ENCODE measurements at places on chromosomes 3 and 15. TPM values are rescaled to one million over a fixed set of nuclear protein-coding genes. Genes with fewer than 3 reads are reported as not detected.

DNA sequence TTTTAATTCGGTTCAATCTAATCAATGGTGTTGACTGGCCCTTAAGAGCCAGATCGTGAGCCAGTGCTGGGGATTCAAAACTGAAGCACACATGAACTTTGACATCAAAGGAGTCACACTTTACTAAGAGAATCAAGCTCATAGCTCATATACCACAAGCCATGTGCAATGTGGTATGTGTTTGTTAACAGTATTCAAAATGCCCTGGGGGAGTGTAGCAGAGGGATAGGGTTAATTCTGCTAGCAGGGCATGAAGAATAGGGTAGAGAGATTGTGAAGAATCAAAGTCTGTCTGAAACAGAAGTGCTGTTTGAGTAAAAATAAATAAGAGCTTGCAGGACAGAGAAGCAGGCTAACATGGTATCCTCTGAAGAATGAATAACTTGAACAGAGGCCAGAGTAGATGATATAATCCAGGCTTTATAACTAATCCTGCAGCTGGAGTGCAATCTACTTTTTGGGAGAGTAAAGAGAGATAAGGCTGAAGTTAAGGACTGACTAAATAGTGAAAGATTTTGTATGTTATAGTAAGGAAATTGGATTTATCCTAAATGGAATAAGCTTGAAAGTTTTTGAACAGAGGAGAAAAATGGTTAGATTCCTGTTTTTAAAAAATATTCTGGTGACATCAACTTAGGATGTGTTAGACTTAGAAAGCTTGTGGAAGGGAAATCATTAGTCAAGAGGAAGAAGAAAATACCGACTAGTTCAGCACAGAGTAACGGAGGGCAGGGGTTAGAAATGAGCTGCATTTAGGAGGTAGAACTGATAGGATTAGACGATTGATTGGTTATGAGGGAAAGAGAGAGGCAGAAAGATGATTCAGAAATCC is 292.0 kb downstream of the NFKBIZ start:
- DNase-seq = no peak
- H3K4me3 ChIP-seq = no peak overlapping the region
- no peaks in the 10 kb centered on the region for H3K36me3 ChIP-seq
- no peaks in the 10 kb centered on the region for H3K4me1 ChIP-seq
- no peak overlapping the region for H3K27ac ChIP-seq

- H3K27me3 ChIP-seq = no peaks in the 10 kb centered on the region
- no peak for DNase-seq
- no peak overlapping the region for H3K27ac ChIP-seq
- no peaks in the 10 kb centered on the region for H3K36me3 ChIP-seq
- no peak overlapping the region for H3K4me3 ChIP-seq
Observed at GRCh38 chr3:16103472-16103871, 71.0 kb upstream of the GALNT15 start.

DNA sequence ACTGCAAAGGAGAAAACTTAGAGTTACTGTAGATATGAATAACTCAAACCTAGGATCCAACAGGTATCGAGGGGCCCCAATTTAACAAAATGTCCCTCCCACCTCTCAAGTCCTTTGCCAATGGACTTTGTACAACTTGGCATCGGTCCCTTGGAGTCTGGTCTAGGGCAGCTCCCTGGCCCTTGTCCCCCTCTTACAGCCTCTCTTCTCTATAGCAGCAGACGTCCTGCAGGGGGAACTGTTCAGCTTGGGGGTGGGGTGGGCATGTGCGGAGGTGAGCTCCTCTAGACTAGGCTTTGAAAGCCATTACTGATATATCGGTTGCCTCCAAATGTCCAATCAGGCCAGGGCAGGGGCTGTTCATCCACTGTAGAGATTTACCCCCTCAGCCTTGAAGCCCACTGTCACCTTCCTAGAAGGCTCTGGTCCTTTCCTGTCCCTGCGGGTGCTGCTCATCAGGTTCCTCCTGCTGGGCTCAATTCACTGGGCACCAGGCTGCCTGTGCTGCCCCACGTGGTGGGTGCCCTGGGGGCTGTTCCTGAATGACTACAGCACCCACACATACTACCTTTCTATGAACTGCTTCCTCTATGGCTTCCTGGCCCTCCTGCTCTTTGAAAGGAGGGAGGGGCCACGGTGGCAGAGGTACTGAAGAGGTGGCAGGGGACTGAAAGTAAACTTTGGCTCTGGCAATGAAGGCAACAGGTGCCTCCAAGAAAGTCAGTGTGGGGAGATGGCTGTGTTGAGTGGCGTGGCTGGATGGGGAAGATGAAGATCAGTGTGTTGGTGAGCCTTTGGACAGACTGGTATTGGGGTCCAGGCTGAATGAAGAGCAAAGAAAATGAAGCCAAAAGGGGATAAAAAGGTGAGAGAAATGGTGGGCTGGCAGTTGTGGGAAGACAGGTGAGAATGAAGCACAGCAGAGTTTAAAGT is 78.8 kb upstream of the MEX3B start:
- H3K4me3 ChIP-seq = no peak overlapping the region
- H3K36me3 ChIP-seq = no peaks in the 10 kb centered on the region
- H3K4me1 ChIP-seq = peaks cover 8% of the 10 kb centered on the region
- no peak overlapping the region for H3K27ac ChIP-seq
- no peak for DNase-seq

DNA sequence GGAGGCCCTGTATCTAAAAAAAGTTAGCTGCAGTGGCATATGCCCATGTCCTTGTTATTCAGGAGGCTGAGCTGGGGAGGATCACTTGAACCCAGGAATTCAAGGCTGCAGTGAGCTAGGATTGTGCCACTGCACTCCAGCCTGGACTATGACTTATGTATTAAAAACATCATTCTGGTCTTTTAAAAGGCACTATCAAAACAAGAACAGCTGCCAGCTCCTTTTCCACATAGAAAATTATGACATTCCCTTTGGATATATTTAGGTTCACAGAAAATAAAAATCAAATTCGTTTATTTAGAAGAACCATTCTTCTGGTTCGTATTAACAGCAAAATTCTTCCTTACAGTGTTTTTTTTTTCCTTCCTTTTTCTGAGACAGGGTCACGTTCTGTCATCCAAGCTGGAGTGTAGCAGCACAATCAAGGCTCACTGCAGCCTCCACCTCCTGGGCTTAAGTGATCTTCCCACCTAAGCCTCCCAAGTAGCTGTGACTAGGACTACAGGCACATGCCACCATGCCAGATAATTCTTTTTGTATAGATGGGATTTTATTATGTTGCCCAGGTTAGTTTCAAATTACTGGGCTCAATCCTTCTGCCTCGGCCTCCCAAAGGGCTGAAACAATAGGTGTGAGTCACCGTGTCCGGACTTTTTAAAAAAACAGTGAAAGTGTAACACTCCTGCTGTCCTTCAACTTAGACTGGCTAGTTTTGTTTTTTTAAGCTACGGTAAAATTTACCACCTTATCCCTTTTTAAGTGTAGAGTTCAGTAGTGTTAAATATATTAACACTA is 13.9 kb downstream of the ICE2 start:
- H3K4me3 ChIP-seq = no peak overlapping the region
- H3K27me3 ChIP-seq = no peaks in the 10 kb centered on the region
- peaks cover 22% of the 10 kb centered on the region for H3K36me3 ChIP-seq
- no peak for DNase-seq
- peaks cover 4% of the 10 kb centered on the region for H3K4me1 ChIP-seq

The EPHB1 gene
- total RNA-seq = 2.0 TPM

The CORO2B gene
- total RNA-seq = 8.4 TPM

GRCh38 chr15:89999676-90000185 is 1.4 kb upstream of the ZNF710 start:
- H3K27me3 ChIP-seq = no peaks in the 10 kb centered on the region
- DNase-seq = no peak
- no peaks in the 10 kb centered on the region for H3K36me3 ChIP-seq
- H3K4me3 ChIP-seq = no peak overlapping the region
- H3K4me1 ChIP-seq = peaks cover 27% of the 10 kb centered on the region

- peaks cover 41% of the 10 kb centered on the region for H3K4me1 ChIP-seq
- H3K4me3 ChIP-seq = no peak overlapping the region
- DNase-seq = no peak
- H3K36me3 ChIP-seq = no peaks in the 10 kb centered on the region
Observed at GRCh38 chr15:66401130-66402021, 14.7 kb downstream of the MAP2K1 start.

GRCh38 chr15:25736461-25736860 is 126.7 kb downstream of the ATP10A start:
- H3K27me3 ChIP-seq = no peaks in the 10 kb centered on the region
- H3K27ac ChIP-seq = no peak overlapping the region
- DNase-seq = no peak
- H3K4me3 ChIP-seq = no peak overlapping the region

DNA sequence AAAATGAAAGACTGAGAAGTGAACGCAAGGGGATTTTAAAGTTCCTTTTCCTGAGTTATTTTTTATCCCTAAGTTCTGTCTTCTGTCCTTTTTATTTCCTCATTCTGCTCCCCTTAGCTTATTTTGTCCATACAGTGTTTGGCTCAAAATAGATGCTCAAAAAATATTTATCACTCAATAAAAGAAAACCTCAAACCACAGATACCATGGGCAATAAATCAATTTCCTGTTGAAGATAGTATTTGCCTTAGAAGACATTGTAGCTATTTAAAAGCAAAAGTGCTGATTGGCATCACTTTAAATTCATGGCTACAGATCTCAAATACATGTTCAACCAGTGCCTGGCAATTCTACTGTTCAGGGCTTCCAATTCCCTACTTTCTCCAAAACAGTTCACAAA is 316.5 kb upstream of the ADAMTS9 start:
- H3K36me3 ChIP-seq = no peaks in the 10 kb centered on the region
- H3K27ac ChIP-seq = no peak overlapping the region
- no peak for DNase-seq

The GOLGA6B gene
- total RNA-seq = 0.61 TPM

- H3K4me3 ChIP-seq = no peak overlapping the region
- H3K27ac ChIP-seq = no peak overlapping the region
- no peaks in the 10 kb centered on the region for H3K27me3 ChIP-seq
- no peaks in the 10 kb centered on the region for H3K4me1 ChIP-seq
Observed at GRCh38 chr3:12073106-12073505, 68.9 kb downstream of the SYN2 start.

The SPATA12 gene
- total RNA-seq = 0.22 TPM

The FAM174B gene
- total RNA-seq = 5.2 TPM

DNA sequence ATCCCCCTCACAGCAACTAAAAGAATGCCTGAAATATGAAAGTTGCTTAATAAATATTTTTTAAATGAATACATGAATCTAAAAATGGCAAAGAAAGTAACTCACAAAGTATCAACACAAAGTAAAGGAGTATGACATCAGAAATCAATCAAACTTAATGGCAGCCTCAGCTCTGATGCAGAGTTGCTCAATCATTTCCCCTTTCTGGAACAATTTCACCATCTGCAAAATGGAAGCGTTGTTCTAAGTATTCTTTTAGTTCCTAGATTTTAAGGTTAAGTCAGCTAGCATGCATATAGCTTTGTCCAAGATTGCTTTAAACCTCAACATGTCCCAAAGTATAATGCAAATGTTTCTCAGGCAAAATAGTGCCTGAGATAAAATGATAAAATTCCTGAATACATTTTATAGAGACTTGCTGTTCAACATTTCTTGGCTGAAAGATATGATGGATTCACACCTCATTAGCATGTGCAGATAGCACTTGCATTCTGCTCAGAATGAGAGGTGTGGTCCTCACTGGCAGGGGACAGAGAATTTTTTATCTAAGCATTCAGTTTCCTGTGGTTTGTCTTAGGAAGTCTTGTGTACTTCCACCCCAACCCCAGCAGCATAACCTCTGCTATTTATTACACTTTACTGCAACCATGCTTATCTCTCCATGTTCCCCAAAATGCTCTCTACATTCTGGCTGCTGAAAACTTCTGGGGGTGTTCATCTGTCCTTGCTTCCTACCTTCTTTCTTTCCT is 429.3 kb downstream of the GRM7 start:
- no peaks in the 10 kb centered on the region for H3K4me1 ChIP-seq
- H3K27ac ChIP-seq = no peak overlapping the region
- H3K27me3 ChIP-seq = no peaks in the 10 kb centered on the region
- no peaks in the 10 kb centered on the region for H3K36me3 ChIP-seq

GRCh38 chr15:66866656-66867055 is 164.6 kb downstream of the SMAD6 start:
- H3K4me1 ChIP-seq = no peaks in the 10 kb centered on the region
- no peak overlapping the region for H3K27ac ChIP-seq
- H3K27me3 ChIP-seq = no peaks in the 10 kb centered on the region
- no peak overlapping the region for H3K4me3 ChIP-seq

The BUB1B gene
- 13.7 TPM for total RNA-seq

- no peaks in the 10 kb centered on the region for H3K4me1 ChIP-seq
- H3K4me3 ChIP-seq = no peak overlapping the region
- no peak overlapping the region for H3K27ac ChIP-seq
- H3K36me3 ChIP-seq = peaks cover 3% of the 10 kb centered on the region
Observed at GRCh38 chr3:150458001-150458400, 49.9 kb downstream of the TSC22D2 start.

GRCh38 chr3:17515445-17516234 is 226.8 kb downstream of the TBC1D5 start:
- DNase-seq = no peak
- H3K27ac ChIP-seq = no peak overlapping the region
- no peaks in the 10 kb centered on the region for H3K27me3 ChIP-seq

The POMGNT2 gene
- total RNA-seq = 14.5 TPM

DNA sequence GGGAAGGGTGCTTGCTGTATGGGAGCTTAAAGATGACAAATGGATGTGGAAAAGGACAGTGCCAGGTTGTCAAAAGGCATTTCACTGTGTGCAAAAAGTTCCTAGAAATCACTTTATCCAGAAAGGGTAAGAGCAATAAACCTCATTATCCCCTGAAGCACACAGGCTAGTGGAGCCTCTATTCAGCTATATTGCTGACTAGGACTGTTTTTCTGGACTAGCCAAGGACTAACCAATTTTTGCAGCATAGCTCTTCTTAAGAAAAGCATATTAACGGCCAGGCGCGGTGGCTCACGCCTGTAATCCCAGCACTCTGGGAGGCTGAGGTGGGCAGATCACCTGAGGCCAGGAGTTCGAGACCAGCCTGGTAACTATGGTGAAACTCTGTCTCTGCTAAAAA is 64.8 kb downstream of the MLH1 start:
- H3K4me1 ChIP-seq = peaks cover 20% of the 10 kb centered on the region
- peaks cover 49% of the 10 kb centered on the region for H3K36me3 ChIP-seq
- H3K4me3 ChIP-seq = no peak overlapping the region
- DNase-seq = no peak
- no peaks in the 10 kb centered on the region for H3K27me3 ChIP-seq

The UBAP1L gene
- total RNA-seq = 2.9 TPM

GRCh38 chr15:101765772-101766456 is 37.4 kb upstream of the OR4F6 start:
- no peak overlapping the region for H3K4me3 ChIP-seq
- DNase-seq = no peak
- no peak overlapping the region for H3K27ac ChIP-seq
- no peaks in the 10 kb centered on the region for H3K36me3 ChIP-seq
- no peaks in the 10 kb centered on the region for H3K4me1 ChIP-seq

The TTLL13 gene
- 0.42 TPM for total RNA-seq

DNA sequence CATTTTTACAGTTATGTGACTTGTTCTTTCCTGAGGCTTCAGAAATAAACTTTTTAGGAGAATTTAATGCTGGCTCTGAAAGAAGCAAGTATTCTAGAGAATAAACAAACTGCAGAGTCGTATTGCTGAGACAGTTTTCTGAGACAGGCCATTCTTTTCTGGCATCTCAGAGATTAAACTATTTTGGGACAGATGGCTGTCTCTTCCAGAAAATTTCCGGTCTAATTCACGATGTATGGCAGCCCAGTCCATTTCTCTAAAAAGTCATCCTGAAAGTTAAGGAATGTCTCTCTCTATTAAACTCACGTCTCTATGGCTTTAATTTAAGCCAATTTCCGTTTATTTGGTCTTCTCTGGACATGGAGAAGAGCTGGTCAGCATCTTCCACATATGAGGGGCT is 208.6 kb downstream of the FEZF2 start:
- no peaks in the 10 kb centered on the region for H3K36me3 ChIP-seq
- no peak overlapping the region for H3K4me3 ChIP-seq
- no peak overlapping the region for H3K27ac ChIP-seq
- H3K4me1 ChIP-seq = peaks cover 44% of the 10 kb centered on the region
- DNase-seq = no peak

The IL16 gene
- total RNA-seq = 6.4 TPM
